ENCODE measurements at places on chromosomes 7 and 10.
A peak's percentile ranks its signal among the peaks of the same experiment; 100 is the strongest.

DNA sequence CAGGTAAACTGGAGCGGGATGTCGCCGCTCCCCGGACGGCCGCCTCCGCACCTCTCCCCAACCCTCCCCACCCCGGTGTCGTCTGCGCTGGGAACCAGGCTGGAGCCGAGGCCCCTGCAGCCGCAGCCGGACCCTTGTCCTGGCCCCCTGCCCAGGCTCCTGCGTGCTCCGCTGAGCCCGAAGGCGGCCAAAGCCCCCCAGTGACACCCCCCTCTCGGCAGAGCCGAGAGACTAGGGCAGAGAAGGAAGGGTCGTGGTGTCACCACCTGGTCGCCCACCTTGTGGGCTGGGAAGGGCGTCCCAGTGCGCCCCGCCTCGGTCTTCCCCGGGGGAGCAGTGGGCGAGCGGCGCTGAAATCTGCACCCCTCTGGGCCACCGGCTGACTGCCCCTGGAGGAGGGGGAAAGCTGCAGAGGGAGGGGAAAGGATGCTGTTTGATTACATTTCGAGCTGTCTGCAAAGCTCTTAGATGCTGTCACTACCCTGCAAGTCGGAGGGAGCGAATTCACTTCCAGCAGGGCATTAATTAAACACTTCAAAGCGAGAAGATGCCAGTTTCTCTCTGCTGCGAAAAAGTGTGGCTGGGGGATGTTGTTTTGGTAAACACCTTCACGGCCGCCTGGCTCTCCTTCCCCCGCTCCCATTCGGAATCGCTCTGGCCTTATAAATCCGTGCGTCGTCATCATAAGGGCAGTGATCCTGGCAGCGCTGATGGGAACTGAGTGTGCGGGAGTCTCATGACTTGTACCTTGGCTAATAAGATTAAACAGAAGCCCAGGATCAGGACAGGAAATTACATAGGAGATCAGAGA, 622 bp downstream of the DYNC1I1 start:
- DNase-seq = peak; percentile 60

DNA sequence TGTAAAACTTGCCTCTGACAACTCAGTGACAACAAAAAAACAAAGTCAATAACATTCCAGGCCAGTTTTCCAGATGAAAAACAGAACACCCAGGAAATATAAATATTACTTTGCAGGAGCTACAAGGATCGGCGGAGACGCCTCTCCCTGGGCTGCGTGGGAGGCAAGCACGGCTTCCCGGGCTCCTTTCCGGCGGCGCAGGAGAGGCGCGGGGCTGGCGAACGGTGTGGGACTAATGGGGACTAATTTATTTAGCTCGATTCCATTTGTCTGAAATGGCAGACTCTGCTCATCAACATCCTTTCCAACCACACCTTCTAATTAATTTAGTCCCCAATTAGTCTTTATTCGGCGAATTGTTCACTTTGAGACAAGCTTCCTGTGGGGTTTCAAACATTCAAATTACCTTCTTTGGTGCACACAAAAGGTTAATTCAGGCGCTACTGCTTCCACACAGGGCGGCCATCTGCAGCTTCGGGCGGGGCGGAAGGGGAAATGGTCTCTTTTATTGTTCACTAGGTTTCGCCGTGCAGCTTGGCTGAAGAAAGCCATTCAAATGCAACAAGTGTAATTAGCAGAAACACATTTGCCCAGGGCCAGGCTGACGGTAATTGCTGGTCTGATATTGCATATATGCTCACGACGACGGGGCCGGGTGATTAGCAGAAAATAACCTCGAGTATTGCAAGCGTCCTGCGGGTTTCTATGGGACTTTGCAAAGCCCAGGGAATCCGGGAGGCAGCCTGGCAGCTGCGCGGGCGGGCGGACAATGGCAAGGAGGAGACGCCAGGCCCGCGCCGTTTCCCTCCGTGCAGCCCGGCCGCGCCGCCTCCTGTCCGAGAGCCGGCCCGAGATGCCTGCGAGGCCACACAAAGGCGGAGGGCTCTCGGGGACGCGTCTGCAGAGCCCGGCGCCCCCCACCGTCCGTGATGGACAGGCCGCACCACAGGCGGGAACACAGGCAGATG, 270.1 kb downstream of the PTPRN2 start:
- DNase-seq = peak; percentile 97

- no peak for DNase-seq
Observed at GRCh38 chr10:90162271-90162853, 461.0 kb downstream of the KIF20B start.

DNA sequence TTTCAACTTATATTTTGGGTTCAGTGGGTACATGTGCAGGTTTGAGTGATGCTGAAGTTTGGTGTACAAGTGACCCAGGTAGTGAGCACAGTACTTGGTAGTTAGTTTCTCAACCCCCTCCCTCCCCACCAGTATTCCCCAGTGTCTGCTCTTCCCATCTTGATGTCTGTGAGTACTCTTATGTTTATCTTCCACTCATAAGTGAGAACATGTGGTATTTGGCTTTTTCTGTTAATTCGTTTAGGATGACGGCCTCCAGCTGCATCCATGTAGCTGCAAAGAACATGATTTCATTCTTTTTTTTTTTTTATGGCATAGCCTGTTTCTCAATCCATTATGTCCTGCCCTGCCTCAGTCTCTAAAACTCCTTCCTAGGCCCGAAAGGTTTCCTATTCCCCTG, 222.1 kb downstream of the WDR37 start:
- DNase-seq = no peak

GRCh38 chr10:17188644-17189172, 12.8 kb downstream of the TRDMT1 start:
- DNase-seq = no peak

DNA sequence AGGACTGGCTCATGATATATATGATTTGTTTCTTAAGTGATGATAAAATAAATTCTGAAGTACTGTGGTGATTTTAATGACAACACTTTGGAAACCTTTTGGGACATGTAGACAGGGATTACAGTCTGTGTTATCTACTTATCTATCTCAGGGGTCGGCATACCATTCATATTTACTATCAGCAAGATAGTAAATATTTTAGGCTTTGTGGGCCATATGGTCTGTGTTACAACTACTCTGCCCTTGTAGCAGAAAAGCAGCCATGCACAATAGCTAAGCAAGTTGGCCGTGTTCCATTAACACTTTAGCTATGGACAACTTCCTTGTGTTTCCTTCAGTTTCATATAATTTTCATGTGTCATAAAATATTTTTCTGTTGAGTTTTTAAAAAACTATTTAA, 97.8 kb upstream of the PRPS1L1 start:
- no peak for DNase-seq

DNA sequence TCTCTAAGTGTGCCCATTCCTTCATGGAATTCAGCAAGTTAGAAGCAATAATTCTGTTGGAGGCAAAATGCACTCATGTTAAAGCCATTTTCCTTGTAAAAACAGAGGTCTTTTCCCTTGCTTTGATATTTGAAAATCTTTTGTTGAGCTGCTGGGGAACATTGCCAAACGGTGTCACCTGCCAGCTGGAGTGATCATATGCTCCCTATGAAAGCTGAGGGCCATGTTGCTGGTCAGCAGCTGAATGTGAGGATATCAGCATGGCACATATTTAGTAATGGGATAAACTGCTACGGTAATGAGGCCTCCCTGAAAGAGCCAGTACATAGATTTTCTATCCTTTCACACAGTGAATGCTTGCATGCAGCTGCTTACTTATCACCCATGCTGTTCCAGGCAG, 224.3 kb downstream of the THSD7A start:
- peak; percentile 78 for DNase-seq

GRCh38 chr10:91799612-91799975, 1.4 kb downstream of the TNKS2 start:
- DNase-seq = no peak

DNA sequence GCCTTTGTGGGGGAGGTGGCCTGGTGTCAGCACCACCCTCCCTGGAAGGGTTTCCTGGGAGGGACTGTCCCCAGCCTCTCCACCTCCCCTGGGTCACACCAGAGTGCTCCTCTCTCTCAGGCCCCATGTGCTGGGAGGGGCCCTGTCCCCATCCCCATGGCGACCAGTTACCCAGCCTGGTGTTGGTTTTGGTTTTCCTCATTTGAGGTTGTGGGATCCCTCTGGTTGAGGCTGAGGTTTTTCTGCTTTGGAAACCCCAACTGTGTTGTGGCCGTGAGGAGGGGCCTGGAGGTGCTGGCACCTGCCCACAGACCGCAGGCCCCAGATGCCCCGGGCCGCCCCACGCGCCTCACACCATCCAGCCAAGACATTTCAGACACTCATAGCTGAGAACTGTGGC, 106.3 kb downstream of the GRK5 start:
- DNase-seq = no peak

DNA sequence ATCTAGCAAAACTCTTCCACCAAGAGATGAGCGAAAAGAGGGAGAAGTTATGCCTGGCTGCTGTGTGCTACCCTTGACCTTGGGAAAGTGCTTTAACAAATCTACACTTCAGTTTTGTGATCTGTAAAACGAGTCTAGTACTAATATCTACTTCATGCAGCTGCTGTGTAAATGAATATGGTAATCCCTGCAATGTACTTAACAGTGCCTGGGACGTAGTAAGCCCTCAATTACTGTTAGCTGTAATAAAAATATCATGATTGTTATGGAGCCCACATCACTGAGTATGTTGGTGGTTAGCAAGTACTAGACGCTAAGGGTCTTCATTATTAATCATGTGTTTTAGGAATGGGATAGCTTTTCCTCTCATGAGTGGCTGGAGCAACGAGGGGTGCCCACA, 80.5 kb downstream of the LYZL1 start:
- no peak for DNase-seq

GRCh38 chr7:130683026-130683425, 3.3 kb downstream of the TSGA13 start:
- DNase-seq = no peak

GRCh38 chr7:114979388-114979787, 57.5 kb downstream of the MDFIC start:
- DNase-seq = no peak

DNA sequence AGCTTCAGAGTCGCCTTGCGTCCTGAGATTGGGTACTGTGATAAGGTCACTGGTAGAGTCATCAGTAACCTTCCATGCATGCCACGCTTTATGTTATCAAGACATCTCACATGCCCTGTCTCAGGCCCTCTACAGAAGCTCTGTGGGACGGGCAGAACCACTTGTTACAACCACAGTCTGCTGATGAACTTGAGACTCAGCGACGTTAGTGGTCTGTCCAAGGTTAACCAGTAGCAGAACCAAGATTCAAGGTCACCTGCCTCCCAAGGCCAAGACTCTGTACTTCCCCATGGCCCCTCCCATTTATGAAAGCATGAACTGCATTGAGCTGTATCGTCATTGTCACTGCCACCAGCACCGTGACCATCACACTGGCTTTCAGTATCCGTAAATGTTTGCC, 15.0 kb downstream of the IQCE start:
- no peak for DNase-seq

DNA sequence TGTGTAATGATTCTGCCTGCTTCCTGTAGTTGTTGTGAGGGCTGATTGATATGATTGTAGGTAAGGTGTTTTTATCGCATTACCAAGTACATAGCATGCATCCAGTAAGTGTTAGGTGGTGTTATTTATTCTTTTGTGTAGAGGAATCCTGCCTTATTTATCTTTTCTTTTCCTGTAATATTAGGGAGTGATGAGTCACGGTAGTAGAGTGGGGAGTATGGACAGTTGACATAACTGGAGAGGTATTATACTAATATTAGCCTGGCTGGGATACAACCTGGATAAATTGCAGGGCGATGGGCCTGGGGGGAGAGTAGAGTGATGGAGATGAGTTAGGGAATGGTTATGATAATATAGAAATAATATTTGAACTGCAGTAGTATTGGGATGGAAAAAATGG, 9.8 kb downstream of the SDK1 start:
- no peak for DNase-seq

DNA sequence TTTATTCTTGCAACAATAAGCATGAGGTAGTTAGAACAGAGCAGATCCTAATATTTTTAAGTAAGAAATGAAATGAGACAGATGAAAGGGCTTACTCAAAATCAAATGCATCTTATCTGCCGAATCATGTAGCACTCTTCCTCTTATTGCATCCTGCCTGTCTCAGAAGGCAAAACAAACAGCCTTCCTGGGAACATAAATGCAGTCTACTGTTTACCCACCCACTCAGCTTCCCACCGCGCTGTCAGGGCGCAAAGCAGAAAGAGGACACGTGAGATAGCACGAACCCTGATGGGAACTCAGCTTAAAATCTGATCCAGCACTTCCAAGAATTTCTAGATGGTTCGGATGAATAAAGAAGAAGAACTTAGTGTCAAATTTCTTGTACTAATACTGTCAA, 114.4 kb upstream of the CDK1 start:
- peak; percentile 78 for DNase-seq

DNA sequence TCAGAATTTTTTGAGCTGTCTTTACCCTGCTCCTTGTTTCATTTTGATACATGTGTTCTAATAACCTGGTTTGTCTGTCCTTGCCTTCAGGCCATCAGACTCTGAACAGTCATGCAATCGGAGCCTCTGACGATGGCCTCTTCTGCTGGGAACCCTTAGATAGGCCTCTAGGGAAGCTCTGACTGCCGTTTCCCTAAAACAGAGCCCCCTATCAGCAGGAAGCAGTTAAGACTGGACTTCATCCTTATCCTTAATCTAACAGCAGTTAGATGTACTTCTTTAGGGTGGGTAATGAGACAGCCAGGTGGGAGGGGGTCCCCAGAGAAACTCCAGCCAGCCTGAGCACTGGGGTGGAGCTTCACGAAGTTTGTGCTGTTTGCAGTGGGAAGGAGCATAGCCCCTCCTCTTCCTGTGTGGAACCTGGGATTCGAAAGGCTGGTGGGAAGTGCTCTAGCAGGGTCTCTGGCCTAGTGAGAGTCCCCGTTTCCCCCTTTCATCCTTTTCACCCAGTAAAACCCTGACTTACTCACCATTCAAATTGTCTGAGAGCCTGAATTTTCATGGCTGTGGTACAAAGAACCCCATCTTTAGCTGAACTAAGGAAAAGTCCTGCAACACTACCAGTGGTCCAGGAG, 28.4 kb upstream of the SORCS3 start:
- DNase-seq = no peak

- DNase-seq = no peak
Observed at GRCh38 chr10:119217401-119217800, 10.0 kb downstream of the GRK5 start.

- DNase-seq = no peak
Observed at GRCh38 chr7:135147899-135148721, at the start of gene TMEM140. Gene TMEM140 (plus strand): TSS chr7:135148072. CDS start chr7:135164442, 16,370 bp downstream.

GRCh38 chr7:19415123-19415522, 269.9 kb upstream of the FERD3L start:
- DNase-seq = peak; percentile 19

DNA sequence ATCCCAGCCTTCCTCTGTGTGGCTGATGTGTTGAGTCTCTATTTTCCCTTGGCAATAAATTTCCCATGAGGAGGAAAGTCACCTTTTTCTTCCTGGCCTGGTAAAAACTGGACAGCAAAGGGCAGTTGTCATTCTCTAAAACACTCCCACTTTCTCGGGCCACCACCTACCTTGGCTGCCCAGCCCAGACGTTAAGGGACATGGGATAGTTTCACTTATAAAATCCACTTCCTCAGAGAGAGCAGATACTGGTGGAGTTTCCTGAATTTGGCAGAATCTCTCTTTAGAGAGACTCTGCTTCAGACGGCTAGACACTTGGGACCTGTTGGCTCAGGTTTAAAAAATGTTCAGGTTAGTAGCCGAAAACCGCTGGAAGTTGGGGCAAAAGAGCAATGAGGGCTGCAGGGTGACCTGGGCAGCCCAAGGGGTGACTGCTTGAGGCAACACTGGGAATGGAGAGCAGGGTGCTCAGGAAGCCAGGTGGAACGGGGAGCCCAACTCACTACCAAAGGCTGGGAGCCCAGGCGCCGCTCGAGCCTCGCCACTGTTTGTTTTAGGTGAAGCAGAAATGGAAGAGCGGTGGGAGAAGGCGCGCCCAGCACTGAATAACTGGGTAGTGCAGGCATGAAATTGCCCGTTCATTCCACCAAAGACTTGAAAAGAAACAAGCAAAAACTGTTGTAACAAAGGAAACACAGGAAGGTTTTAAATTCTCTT, 186.1 kb downstream of the TRIL start:
- DNase-seq = no peak
